Cardiac muscle cell (in vitro differentiated cells and primary cell): ENCODE measurements at places on chromosomes 6 and 20. TPM values are rescaled to one million over a fixed set of nuclear protein-coding genes. Genes with fewer than 3 reads are reported as not detected.

GRCh38 chr6:148557796-148558321 lies 189.0 kb upstream of the UST start:
- H3K27ac ChIP-seq: no peak overlapping the region
- no peaks in the 10 kb centered on the region for H3K36me3 ChIP-seq
- no peaks in the 10 kb centered on the region for H3K4me1 ChIP-seq

GRCh38 chr6:64477391-64477790 lies 841.8 kb downstream of the PHF3 start:
- no peak for DNase-seq
- H3K4me3 ChIP-seq: no peak overlapping the region
- H3K27me3 ChIP-seq: no peaks in the 10 kb centered on the region
- H3K27ac ChIP-seq: no peak overlapping the region
- H3K36me3 ChIP-seq: no peaks in the 10 kb centered on the region

- DNase-seq: peak; percentile 65
- H3K27me3 ChIP-seq: no peaks in the 10 kb centered on the region
- H3K4me3 ChIP-seq: peak overlapping the region; percentile 69
- H3K4me1 ChIP-seq: peaks cover 45% of the 10 kb centered on the region
- H3K36me3 ChIP-seq: peaks cover 33% of the 10 kb centered on the region
These were observed 2.4 kb downstream of the LRRN4 start for GRCh38 chr20:6051505-6051904.

Gene BHLHE23
- total RNA-seq: not detected in 2 replicates

Gene STMN3
- total RNA-seq: 6.6 and 18.4 TPM in 2 replicates

DNA sequence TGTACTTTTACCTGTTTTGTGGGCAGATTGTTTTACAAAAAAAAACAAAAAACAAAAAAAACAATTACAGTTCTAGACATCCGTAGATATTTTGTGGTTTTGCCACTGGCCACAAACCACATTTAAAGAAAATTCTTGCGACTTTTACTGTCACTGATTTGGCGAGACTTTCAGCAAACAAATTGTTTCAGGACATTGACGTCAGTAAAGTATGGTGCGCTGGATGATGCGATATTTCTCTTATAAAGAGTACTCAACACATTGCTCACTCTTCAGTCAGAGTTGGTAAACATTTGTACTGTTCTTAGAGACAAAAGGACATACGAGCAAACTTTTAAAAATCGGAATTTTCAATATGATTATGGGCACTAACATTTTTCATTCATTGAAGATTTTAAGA lies 229.8 kb downstream of the HAO1 start:
- no peaks in the 10 kb centered on the region for H3K36me3 ChIP-seq
- peak; percentile 13 for DNase-seq
- H3K27me3 ChIP-seq: no peaks in the 10 kb centered on the region
- H3K4me3 ChIP-seq: no peak overlapping the region

GRCh38 chr20:10621149-10621548 lies 52.6 kb downstream of the JAG1 start:
- no peaks in the 10 kb centered on the region for H3K27me3 ChIP-seq
- DNase-seq: no peak
- H3K4me3 ChIP-seq: no peak overlapping the region
- H3K36me3 ChIP-seq: no peaks in the 10 kb centered on the region
- H3K4me1 ChIP-seq: peaks cover 21% of the 10 kb centered on the region

Gene KIAA1586
- 8.9 and 15.9 TPM in 2 replicates for total RNA-seq

Gene C20orf144
- total RNA-seq: 0.21 TPM in 1 of 2 replicates, not detected in the other

Gene FOXS1
- 0.07 and 0.83 TPM in 2 replicates for total RNA-seq

- no peak overlapping the region for H3K4me3 ChIP-seq
- no peaks in the 10 kb centered on the region for H3K4me1 ChIP-seq
- no peak for DNase-seq
These were observed 74.9 kb downstream of the TNFAIP3 start for GRCh38 chr6:137941995-137942394.

Gene ADGRF5
- total RNA-seq: 0.12 TPM in 1 of 2 replicates, not detected in the other

- peaks cover 14% of the 10 kb centered on the region for H3K4me1 ChIP-seq
- H3K27ac ChIP-seq: no peak overlapping the region
- no peaks in the 10 kb centered on the region for H3K27me3 ChIP-seq
These were observed 111.2 kb downstream of the TAF4 start for GRCh38 chr20:61954276-61955021.

DNA sequence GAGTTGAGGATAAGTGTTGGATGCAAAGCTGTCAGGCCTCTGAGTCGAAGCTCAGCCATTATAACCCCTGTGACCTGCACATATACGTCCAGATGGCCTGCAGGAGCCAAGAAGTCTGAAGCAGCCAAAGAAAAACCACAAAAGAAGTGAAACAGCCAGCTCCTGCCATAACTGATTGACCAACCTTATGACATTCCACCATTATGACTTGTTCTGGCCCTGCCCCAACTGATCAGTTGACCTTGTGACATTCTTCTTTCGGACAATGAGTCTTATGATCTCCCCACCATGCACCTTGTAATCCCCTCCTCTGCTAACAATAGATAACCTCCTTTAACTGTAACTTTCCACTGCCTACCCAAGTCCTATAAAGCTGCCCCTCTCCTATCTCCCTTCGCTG lies 133.7 kb upstream of the AGPAT4 start:
- H3K36me3 ChIP-seq: no peaks in the 10 kb centered on the region
- no peak overlapping the region for H3K4me3 ChIP-seq
- peak overlapping the region; percentile 48 for H3K27ac ChIP-seq
- no peaks in the 10 kb centered on the region for H3K27me3 ChIP-seq

Gene ZNF335
- total RNA-seq: 18.1 and 28.1 TPM in 2 replicates

Gene MC3R
- total RNA-seq: not detected in 2 replicates

DNA sequence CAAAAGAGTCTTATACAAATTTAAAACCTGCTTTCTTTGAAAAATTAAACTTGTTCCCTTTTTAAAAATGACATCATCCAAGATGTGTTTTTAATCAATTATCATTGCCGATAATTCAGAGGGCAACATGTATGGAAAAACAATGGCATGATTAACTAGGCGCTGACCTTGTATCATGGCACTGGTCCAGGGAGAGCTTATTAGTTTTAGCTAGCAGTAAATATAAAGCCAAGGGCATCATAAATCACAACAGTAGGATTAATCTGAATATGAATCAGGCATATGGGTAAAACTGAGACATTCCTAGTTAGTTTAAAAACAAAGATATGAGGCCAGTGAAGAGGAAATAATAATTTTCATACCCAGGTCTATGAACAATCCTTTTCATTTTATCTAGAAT lies 374.0 kb downstream of the HDGFL1 start:
- H3K4me1 ChIP-seq: no peaks in the 10 kb centered on the region
- no peaks in the 10 kb centered on the region for H3K36me3 ChIP-seq
- DNase-seq: no peak
- no peak overlapping the region for H3K27ac ChIP-seq

- no peak overlapping the region for H3K4me3 ChIP-seq
- no peak for DNase-seq
- H3K36me3 ChIP-seq: no peaks in the 10 kb centered on the region
- no peaks in the 10 kb centered on the region for H3K27me3 ChIP-seq
- no peaks in the 10 kb centered on the region for H3K4me1 ChIP-seq
These were observed 625.7 kb downstream of the TFAP2A start for GRCh38 chr6:9789201-9789600.
